Activated CD4-positive, alpha-beta T cell treated with anti-CD3 and anti-CD28 coated beads, Interleukin-2, amount 50 U/mL, for 4 hours (primary cell): ENCODE measurements at places on chromosomes 13 and 19.
A peak's percentile ranks its signal among the peaks of the same experiment; 100 is the strongest.

DNA sequence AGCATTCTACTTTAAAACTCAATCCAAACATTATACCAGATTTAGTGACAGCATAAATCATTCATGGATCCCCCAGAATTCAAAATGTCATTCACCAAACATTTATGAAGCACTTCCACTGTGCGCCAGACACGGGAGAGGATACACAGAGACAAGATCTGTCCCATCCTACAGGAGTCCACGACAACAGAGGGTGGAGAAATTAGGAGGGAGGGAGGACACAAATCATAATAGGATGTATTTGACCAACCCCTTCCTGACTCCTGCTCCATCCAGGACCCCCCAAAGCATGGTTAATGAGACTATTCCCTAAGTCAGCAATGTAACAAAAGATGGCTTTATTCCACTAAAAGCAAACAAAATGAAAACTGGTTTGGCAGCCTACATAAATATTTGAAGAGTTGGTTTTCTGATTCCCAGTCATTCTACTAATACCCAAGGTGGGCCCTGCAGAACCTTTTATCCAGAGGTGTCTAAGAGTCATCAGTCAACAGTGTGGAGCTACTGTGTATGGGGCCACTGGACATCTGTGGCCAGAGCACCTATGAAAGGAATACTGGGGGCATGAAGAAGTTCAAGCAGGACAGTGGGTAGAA is 62.8 kb upstream of the DOCK9 start:
- no peak for DNase-seq

DNA sequence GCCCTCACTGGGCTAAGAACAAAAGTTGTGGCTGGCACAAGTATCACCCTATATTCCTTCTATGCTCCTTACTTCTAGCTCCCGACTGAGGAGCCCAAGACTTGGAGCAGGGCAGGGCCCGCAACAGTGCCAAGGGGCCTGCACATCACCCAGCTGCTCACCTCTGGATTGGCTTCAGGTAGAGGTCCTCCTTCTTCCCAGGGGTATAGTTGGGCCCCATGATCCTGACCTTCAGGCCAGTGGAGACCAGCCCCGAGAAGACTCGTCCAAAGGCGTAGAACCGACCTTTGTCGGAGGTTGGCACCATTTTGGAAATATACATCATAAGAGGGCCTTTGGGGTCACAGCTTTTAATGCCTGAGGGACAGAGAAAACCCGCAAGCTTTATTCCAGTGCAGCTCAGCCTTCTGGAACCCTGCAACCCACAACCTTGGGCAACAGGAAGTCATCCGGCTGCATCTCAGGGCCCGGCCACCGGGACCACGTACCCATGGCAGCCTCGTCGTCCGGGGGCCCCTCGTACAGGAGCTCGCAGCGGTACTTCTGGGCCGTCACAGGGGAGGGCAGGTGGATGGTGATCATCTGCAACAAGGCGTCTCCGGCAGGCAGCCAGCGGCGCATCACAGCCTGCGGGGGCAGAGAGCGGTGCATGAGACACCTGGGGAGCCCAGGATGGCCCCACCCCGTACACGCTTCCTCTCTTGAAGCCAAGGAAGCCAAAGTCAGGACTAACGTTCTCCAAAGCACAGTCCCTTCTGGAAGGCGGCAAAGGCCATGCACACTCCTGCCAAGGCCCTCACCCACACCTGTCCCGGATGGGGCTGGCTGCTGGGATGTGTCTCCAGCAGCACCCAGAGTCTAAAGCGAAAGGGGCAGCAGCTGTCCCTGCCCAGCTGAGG is 4.7 kb downstream of the EEF2 start:
- no peak for DNase-seq

DNA sequence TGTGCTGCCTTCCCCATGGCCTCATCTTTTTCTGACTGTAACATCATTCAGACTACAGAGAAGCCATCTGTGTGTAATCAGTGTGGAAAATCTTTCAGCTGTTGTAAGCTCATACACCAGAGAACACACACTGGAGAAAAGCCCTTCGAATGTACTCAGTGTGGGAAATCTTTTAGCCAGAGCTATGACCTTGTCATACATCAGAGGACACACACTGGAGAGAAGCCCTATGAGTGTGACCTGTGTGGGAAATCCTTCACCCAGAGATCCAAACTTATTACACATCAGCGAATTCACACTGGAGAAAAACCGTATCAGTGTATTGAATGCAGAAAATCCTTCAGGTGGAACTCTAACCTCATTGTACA is 17.2 kb upstream of the ZNF8 start:
- DNase-seq = no peak

GRCh38 chr19:23460656-23461055 is 65.4 kb upstream of the ZNF91 start:
- no peak for DNase-seq

- DNase-seq = peak; percentile 0
These were observed 102.6 kb upstream of the MYCBP2 start for GRCh38 chr13:77429320-77430142.

- no peak for DNase-seq
These were observed 235.9 kb downstream of the KLF12 start for GRCh38 chr13:73898276-73898675.
